ENCODE measurements at places on chromosomes 7 and 10.

- no peak for DNase-seq
Measured at GRCh38 chr10:97627731-97628130, 5.6 kb downstream of the MORN4 start.

DNA sequence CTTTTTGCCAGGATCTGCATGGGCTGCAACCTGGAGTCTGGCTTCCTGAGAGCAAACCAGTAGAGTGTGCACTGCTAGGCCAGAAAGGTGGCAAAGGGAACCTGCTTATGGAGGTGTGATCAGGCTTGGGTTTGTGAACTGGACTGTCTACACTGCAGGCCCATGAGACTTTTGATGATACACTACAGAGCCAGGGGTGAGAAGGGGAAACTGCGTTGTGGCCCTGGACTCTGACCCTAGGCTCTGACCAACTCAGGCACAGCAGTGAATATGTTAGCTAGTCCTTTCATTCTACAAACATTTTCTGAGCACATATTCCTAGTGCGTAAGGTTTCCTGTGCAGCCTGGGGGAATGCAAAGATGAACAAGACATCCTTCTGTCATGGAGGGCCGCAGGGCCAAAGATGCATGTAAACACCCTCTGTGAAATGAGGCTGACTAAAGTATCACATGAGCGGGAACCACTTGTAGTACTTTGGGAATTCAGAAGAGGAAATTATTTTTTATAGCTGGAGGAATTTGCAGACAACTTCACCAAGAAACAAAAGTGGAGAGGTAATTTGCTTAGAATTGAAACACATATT, 63.8 kb upstream of the HPS1 start:
- DNase-seq, result no peak

- no peak for DNase-seq
Measured at GRCh38 chr10:12910835-12911234, 90.7 kb downstream of the CCDC3 start.

DNA sequence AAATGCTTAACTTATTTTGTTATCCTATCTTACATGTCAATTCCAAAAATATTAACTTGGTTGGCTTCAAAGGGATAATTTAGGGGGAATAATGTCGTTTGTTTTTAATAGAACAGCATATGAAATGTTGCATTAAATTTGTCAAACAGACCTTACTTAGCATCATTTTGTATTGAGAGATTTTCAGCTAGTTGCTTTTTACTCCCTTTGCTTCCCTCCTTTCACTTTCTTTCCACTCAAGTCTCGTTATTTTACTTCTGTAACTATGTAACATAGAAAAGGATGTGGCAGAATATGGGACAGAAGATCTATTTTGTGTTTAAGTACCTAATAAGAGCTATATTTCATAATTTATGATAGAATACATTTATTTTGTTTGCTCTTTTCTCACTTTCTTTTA, 2.6 kb downstream of the PHYHIPL start:
- no peak for DNase-seq

DNA sequence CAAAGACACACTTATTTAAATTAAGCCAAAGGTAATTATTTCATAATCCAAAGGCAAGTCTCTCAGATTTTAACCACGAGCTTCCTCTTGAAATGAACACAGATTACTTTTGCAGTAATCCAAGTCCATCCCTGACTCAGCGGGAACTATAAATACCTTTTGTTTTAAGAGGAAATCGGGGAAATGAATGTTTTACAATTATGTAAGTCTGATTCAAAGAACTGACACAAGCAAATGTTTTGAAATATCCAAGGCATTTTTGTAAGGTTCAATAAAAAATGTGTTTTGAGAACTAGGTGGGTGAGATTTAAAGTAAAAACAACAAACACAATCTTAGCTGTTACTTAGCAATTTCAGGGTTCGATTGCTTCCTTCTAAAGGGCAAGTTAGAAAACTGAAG, 179.8 kb upstream of the ASAH2 start:
- peak; percentile 84 for DNase-seq

DNA sequence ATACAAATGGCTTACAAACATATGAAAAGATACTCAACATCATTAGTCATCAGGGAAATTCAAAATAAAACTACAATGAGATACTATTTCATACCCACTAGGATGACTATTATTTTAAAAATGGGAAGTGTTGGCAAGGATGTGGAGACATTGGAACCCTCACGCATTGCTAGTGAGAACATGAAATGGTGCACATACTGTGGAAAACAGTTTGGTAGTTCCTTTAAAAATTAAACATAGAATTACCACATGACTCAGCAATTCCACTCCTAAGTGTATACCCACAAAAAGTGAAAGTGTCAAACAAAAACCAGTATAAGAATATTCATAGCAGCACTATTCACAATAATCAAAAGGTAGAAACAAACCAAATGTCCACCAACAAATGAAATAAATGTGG, 48.5 kb upstream of the SHTN1 start:
- peak; percentile 8 for DNase-seq

DNA sequence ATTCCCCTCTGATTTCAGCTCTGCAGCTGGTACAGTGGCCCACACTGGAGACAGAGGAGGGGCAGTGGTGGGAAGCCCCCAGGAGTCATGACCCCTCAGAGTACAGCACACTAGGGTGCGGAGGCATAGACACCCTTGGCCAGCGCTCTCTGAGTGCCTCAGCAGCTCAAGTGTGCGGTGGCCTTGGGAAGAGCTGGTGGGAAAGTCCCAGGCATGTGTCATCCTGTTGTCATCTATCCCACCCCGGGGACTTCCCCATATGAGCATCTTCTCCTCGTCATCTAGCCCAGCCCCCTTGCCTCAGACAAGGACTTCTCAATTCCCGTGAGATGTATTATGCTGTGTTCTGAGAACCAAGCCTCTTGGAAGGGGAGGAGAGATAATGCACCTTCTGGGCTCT, 15.6 kb upstream of the PPIF start:
- DNase-seq, result peak; percentile 92

DNA sequence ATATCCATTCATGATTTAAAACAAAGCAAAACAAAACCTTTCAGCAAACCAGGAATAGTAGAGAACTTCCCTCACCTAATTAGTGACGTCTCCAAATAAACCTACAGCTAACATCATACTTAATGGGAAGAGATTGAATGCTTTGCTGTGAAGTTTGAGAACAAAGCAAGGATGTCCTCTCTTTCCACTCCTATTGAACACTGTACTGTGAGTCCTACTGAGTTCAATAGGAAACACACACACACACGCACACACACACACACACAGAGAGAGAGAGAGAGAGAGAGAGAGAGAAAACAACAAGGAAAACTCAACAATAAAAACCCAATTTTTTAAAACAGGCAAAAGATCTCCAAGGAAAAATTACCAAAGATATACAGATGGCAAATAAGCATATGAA, 32.3 kb downstream of the PODXL start:
- no peak for DNase-seq

DNA sequence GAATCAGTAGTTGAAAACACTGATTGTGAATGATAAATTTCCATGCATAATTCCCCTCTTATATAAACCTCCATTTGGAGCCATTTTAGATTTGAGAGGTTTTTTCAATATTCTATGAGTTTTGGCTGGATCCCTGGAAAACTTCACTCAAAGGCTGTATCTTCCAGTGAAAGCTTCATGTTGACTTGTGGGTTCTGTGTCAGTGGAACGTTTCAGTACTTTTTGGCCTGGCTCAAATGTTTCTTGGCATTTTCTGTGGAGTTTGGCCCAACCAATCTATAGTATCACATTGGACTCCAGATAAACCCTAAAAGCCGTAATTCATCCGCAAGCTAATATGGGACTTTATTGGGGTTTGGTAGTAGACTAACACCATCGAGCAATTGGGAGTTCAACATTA, 172.6 kb upstream of the PRPS1L1 start:
- no peak for DNase-seq

- DNase-seq, result peak; percentile 79
Measured at GRCh38 chr10:3828404-3829155, 43.6 kb upstream of the KLF6 start.

DNA sequence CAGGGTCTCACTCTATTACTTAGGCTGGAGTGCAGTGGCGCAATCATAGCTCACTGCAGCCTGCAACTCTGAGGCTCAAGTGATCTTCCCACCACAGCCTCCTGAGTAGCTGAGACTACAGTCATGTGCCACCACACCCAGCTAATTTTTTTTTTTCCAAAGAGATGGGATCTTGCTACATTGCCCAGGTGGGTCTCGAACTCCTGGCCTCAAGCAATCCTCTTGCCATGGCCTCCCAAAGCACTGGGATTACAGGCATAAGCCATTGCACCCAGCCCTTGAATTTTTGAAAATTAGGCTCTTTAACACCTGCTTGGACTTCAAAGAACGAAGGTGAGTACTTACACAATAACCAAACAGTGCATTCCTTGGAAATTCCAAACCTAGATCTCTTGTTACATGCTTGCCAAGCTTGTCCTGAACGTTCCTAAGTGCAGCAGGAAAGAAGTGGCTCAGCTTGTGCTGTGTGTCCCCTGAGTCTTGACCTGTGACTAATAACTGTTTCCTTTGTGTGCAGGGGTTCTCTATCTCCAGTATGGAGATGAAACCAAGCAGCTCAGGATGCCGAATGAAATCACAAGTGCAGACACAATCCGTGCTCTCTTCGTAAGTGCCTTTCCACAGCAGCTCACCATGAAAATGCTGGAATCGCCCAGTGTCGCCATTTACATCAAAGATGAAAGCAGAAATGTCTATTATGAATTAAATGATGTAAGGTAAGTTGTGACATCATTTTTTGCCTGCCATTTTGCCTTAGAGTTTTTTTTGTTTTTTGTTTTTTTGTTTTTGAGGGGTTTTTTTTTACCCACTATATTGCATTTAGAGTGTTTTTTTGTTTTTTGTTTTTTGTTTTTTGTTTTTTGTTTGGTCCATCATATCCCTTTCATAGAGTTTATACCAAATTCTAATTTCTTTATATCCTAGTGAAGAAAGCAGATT, 223.8 kb downstream of the KIAA1217 start:
- DNase-seq, result no peak

- no peak for DNase-seq
Measured at GRCh38 chr7:157554393-157555238, 217.8 kb downstream of the DNAJB6 start.

DNA sequence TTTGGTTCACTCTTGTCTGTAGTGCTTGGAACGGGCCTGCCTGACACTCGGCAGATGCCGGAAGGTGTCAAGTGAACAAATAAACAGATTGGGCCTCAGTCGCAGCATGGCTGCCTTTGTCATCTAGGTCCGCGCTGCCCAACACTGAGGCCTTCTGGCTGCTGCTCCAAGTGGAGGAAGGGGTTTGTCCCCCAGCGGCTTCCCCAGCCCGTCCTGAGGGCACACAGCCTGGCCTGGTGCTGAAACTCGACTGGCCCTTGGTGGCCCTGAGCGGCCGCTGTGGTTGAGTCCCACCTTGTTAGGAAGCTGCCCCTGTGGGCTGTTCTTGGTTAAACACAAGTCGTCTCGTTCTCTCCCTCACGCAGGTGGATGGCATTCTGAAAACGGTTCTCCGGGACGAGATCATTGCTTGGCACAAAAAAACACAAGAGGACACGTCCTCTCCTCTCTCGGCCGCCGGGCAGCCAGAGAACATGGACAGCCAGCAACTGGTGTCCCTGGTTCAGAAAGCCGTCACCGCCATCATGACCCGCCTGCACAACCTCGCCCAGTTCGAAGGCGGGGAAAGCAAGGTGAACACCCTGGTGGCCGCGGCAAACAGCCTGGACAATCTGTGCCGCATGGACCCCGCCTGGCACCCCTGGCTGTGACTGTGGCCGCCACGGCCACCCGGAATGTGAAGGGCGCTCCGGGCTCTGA, 132.1 kb downstream of the SMURF1 start:
- no peak for DNase-seq

GRCh38 chr10:88157981-88158465, 294.6 kb downstream of the PTEN start:
- peak; percentile 49 for DNase-seq

- DNase-seq, result peak; percentile 72
Measured at GRCh38 chr10:21372651-21373410, 152.7 kb downstream of the SKIDA1 start.

DNA sequence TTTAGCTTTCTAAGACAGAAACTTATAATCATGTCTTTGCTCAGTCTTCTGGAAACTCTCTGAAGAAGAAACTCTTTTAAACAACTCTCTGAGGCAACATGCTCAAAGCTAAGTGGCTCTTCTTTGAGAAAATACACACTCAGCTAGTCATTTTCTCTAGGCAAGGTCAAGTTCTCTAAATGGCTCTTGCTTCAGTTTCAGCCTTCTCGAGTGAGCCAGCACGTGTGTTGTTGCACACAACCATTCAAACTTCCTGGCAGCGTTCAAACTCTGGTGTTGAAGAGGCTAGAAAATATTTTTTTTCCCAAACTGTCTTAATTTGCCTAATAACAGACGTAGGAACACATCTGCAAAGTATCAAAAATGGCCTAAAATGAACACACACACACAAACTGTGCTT, 129.1 kb downstream of the THSD7A start:
- DNase-seq, result peak; percentile 3

DNA sequence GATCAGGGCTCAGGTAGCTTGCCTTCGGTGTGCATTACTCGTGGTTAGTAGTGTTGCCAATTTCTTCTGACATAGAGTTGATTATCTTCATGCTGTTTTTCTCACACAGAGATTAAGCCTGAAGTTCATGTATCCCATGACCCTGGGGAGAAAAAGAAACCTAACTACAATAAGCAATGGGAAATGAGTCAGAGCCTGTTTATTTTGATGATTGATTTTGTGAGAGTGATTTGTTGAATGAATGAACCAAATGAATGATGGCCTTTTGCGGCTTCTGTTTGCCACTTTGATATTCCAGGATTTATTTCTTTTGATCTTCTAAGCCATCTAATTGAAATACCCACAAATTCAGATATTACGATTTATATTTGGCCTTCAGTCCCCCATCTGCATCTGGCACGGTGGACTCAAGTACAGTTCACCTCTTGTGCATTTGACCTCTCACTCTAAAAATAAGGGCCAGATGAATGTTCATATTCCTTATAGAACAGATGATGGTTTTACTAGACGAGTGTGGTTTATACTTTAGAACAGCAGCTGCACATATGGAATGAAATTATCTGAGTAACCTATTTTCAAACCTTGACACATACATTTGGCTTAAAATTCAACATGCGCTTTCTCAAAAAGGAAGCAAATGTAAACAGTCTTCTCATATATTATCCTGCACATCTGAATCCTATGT, 110.7 kb downstream of the PLCE1 start:
- no peak for DNase-seq

DNA sequence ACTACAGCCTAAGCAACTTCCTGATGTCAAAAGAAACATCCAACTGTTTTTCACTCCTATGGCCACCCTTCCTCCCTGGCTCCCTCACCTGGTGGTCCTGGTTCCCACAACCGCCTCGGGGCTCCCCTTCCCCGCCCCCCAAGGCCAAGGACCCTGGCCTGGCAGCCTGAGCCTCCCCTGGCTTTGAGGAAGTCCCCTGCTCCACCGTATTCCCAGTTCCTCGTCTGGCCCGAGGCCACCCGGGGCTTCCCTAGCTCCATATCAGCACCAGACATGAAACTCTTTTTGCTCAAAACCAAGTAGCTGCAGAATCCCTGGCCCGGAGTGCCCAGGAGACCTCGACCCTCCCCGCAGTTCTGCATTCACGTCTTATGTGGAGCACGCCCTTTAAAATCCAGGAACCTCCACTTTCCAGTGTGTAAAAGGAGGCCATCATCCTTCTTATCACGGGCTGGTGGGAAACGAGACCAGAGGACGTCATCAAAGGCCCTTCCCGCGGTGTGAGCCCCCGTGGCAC, 82.9 kb downstream of the PRKAG2 start:
- peak; percentile 23 for DNase-seq

- DNase-seq, result no peak
Measured at GRCh38 chr7:142815134-142815533, 39.7 kb upstream of the EPHB6 start.

Measured in inflammatory macrophage (primary cell).